ENCODE measurements at places on chromosomes 16 and 17. TPM values are rescaled to one million over a fixed set of nuclear protein-coding genes. Genes with fewer than 3 reads are reported as not detected.

GRCh38 chr16:31664683-31665482 lies 137.2 kb downstream of the AHSP start:
- no peak for DNase-seq

DNA sequence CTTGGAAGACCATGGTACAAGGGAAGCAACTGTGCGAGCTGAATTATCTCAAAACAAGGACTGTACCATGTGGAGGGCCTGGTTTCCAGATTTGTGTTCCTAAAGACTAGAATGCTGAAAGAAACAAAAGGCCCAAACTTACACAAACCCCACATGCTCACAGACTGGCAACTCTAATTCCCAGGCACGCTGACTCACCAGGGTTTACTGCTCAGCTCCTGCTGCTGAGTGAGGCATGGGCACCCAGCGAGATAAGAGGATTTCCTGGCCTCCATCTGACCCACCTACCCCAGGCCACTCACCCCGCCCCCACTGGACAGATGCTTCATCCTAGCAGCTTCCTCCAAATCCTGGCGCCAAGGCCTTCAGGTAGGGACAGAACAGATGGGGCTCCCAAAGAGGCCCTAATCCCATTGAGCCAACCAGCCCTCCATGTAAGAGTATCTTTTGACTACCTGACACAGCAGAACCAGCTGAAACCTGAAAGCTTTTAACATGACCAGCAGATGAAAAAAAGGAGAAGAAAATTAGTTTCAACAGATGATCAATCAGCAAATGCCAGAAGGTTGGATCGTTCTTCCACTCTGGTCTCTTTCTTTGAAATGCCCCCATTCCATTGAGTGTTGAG lies 33.9 kb downstream of the DCUN1D3 start:
- no peak for DNase-seq

GDPD3 gene
- polyA plus RNA-seq: 5.1 TPM

MAF gene
- 27.7 TPM for polyA plus RNA-seq

All from urinary bladder (tissue), 4 donors.